ENCODE measurements at places on chromosomes 16 and 17.

GRCh38 chr17:74404789-74405188, 27.1 kb upstream of the GPRC5C start:
- no peak for DNase-seq

DNA sequence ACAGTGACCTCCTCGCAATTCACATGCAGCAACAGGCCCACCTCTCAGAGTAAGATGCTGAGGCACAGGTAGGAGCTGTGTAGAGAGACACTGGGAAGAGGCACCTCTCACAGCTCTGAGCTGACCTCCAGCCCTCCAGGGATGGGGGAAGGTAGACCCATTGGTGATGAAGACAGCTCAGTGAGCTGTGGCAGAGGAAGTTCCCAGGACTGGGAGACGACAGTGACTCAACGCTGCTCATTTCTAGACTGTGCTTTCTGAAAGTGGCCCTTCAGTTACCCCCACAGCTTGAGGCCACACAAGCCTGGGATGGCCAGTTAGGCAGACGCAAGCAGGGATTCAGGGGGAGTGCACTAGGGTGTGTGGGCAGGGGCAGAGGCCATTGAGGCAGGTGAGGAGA, 2073.2 kb downstream of the TP53TG3F start:
- no peak for DNase-seq

DNA sequence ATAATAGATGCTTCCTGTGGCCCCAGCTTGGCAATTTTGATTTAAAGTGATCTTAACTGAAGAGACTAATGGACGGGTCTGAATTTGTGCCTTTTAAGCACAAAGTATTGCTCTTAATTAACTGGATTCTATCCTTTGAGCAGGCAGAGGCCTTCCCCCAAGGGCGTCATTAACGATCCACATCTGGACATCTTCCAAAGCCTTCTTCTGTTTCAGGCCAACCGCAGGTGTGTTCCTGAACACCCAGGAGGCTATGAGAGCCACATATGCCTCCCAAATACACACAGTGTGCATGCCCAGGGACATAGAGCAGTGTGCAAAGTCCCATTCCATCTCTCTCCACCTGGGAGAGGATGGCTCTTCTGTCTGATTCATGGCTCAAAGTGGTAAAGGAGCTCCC, 42.3 kb downstream of the MAPT start:
- no peak for DNase-seq

DNA sequence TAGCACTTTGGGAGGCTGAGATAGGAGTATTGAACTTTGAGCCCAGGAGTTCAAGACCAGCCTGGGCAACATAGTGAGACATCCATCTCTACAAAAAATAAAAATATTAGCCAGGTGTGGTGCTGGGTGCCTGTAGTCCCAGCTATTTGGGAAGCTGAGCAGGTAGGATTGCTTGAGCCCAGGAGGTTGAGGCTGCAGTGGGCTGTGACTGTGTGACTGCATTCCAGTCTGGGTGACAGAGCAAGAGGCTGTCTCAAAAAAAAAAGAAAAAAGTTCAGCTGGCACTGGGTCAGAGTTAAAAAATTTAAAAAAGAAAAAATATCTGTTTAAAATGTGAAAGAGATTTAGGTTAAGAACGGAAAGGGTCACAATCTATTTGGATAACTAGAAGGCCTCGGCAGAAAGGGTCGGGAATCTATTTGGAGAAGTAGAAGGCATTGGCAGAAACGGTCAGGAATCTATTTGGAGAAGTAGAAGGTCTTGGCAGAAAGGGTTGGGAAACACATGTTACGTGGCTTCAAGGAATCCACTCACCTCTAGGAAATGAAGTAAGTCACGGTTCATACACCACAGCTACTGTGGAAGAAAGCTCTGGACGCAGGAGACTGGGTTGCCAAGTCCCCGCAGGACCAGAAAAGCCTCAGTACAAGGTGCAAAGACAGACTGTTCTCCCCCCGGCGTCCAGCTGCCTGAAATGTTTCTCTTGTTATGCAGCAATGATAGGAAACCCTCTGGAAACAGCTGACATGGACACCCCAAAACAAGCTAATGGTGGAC, 25.3 kb downstream of the LMF1 start:
- DNase-seq, result no peak

GRCh38 chr16:58128711-58129096, 477 bp downstream of the CFAP20 start:
- DNase-seq, result peak; percentile 28

GRCh38 chr16:4309833-4310266, 6.0 kb upstream of the GLIS2 start:
- peak; percentile 91 for DNase-seq

- no peak for DNase-seq
Observed at GRCh38 chr16:4572715-4573114, 16.6 kb downstream of the C16orf96 start.

DNA sequence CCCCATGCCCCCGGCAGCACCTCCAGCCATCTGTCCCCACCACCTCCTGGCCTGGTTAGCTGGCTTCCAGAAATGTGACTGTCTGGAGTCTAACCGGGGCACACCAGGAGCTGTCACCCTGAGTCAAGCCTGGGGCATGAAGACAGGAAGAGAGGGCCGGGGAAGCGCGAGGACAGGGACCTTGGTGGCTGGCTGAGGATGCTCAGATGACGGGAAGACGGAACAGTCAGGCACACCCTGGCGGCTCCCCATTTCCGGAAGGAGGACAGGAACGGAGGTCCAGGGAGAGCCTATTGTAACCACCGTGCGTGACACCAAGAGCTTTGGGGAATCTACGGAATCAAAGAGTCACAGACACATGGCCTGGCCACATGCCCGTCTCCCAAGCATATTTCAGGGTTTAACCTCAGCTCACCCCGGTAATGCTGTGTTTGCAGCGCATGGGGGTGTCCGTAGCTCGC, 51.7 kb downstream of the SDK2 start:
- DNase-seq, result no peak

GRCh38 chr17:47945080-47945479, 3.7 kb downstream of the PNPO start:
- DNase-seq, result no peak

- DNase-seq, result peak; percentile 20
Observed at GRCh38 chr16:79599256-79599836, 1.2 kb downstream of the MAF start.

DNA sequence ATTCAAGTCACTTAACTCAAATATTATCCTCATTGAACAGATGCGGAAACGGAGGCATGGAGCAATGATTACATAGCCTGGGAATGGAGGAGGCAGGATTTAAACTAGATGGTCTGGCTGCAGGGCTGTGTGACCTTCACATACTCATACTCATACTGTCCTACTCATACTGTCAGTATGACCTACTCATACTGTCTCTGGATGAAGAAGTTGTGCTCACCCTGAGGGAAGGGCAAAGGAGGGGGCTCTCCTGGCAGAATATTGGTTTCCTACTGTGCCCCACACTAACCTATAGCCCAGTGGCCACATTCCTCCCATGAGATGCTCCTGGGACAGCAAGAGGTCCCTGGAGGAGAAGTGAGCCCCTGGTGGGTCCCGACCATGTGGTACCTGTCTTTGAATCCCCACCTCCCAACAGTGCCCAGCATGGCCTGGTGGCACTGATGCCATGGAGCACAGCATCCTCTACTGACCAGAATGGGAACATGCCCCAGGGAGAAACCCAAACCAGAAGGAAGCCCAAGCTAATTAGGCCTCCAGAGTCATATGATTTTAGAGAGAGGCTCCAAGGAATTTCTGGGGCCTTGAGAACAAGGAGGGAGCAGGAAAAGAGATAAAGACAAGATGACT, 197.3 kb upstream of the SDK2 start:
- peak; percentile 24 for DNase-seq

DNA sequence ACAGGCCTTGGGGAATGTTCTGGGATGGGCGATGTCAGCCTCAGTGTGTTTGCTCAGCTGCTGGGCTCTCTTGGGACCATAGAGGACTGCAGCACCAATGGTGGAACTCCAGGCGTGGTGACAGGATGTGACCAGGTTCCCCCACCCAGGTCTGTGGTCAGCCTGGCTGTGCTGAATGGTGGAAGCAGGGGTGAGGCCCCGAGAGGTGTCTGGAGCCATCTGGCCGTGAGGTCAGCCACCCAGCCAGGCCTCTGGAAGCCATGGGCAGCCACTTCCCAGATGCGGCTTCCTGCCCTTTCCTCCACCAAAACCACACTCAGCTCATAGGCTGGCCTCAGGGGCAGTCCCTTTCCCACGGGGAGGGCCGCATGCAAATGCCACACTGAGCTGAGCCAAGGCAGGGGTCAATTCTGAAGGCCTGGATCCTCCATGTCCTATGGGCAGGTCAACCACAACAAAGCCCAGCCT, 7.8 kb upstream of the MAPK7 start:
- no peak for DNase-seq

GRCh38 chr16:17471719-17472461, 1.1 kb upstream of the XYLT1 start:
- no peak for DNase-seq

- DNase-seq, result no peak
Observed at GRCh38 chr16:3465911-3466584, 22.6 kb downstream of the NAA60 start.

DNA sequence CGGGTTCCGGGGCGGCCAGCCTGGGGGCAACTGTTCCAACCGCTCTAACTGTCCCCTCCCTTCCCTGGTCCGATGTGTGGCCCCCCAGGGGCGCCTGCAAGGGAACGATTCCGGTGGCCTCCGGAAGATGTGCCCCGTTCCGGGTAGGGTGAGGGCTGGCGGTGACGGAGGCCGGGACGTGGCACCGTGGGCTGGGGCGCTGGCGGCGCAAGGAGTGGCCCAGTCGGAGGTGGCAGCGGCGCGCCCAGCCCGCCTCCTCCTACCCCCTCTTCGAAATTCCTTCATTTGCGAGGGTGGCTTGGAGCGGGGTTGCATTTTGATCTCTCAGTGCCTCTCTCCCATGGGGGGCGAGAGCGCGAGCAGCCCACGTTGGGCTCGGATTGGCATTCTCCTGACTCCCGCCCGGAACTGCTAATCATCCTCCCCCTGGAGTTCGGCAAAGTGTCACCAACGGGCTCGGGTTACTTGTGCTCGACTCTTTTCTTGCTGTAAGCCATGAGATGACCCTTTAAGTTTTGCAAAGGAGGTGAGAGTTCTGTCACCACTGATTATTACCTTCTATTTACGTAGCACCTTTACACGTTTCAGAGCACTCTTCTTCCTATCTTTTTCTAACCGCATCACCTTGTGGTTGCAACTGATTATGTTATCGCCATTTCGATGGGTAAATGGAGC, 622 bp downstream of the NDEL1 start:
- DNase-seq, result peak; percentile 49

- no peak for DNase-seq
Observed at GRCh38 chr17:59652119-59652518, 32.4 kb downstream of the CLTC start.

DNA sequence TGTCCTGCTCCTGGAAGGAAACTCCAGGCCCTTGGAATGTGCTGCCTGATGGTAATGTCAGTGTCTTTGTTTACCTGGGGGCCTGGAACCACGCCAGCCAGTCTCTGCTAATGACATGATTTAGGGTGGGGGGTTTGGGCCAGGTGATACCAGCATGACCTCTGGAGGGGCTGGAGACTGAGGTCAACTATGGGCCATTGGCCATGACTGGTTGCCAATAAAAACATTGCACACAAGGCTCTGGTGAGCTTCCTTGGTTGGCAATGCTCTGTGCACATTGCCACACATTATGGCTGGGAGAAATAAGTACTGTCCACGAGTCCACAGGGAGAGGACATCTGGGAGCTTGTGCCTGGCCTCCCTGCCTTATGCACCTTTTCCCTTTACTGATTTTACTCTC, 52.5 kb downstream of the LITAF start:
- DNase-seq, result peak; percentile 22

DNA sequence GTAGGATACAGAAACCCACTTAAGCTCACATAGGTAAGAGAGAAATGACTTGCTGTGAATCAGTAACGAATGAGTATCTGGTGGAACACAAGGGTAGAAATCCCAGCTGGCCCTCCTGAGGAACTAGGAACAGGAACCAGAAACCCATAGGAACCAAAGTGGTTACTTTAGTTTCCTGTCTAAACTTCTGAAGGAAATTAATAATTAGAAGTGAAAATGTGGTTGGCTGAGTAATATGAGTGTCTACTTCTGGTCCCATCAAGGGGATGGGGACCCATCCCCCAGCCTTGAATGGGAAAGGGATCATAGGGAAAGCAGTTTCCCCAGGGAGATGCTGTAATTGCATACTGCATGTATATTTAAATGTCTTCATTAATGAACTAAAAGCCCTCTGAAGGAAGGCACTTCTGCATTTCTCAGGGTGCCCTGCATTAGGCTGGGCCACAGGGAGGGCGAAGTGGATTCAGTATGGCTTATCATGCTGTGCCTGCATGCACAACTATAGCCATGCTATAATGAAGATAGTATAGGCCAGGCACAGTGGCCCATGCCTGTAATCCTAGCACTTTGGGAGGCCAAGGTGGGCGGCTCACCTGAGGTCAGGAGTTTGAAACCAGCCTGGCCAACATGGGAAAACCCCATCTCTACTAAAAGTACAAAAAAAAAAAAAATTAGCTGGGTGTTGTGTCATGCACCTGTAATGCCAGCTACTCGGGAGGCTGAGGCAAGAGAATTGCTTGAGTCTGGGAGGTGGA, 45.6 kb downstream of the CYB5B start:
- DNase-seq, result no peak

GRCh38 chr16:814974-815373, 14.4 kb upstream of the GNG13 start:
- no peak for DNase-seq

- DNase-seq, result no peak
Observed at GRCh38 chr17:80770881-80771611, 220.6 kb upstream of the CHMP6 start.

DNA sequence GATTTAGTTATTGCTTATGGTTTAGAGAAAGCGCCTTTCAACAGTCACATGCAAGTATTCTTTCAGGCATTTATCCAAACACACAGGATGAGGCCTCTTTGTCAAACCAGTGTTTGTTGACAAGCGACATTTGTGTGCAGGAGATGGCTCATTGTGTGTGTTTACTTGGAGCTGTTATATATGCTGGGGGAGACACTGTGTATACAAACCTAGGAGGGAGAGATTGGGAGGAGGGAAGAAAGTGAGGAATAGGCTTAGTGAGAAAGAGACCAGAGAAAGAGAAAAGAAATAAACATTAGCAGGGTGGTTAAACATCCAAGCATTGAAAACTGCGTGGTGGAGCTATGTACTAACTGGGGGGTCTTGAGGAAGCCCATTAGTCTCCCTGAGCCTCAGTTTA, 437.6 kb downstream of the MAF start:
- no peak for DNase-seq

DNA sequence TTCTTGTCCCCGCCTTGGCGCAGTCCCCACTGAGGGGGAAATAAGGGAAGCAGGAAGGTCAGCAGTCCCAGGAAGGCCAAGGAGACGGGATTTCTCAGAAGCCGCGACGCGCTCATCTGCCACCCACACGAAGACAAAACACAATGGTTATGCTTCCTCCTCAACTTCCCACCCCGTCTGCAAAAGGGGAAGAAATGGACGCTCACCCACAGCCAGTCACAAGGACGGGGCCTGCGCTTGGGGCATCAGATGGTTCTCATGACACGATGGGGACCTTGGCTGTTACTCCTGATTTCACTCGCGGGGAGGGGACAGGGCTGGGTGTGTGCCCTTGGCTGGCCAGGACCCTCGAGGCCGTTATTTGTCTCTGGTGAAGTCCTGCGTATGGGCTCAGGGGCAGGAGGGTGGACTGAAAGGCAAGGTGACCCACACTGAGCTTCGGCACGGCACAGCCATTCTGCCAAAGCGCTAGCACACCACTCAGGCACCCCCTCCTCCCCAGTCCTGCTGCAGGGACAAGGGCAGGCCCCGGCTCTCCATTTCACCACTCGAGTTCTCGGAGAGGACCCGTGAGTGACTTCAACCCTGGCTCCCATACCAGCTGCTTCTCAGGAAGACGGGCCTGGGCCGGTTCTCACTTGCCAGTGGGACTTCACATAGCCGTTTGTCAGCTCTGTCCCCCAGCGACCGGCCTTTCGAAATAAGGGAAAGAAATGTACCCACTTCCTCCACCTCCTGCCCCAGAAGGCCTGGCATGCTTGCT, 84.5 kb downstream of the ABR start:
- DNase-seq, result no peak

All from Calu3 (cell line).